ENCODE measurements at places on chromosomes 7 and 10.
A peak's percentile ranks its signal among the peaks of the same experiment; 100 is the strongest.

- no peak for DNase-seq
Observed at GRCh38 chr10:73552819-73553715, 38.1 kb downstream of the USP54 start.

- no peak for DNase-seq
Observed at GRCh38 chr7:8380130-8380529, 53.3 kb upstream of the NXPH1 start.

DNA sequence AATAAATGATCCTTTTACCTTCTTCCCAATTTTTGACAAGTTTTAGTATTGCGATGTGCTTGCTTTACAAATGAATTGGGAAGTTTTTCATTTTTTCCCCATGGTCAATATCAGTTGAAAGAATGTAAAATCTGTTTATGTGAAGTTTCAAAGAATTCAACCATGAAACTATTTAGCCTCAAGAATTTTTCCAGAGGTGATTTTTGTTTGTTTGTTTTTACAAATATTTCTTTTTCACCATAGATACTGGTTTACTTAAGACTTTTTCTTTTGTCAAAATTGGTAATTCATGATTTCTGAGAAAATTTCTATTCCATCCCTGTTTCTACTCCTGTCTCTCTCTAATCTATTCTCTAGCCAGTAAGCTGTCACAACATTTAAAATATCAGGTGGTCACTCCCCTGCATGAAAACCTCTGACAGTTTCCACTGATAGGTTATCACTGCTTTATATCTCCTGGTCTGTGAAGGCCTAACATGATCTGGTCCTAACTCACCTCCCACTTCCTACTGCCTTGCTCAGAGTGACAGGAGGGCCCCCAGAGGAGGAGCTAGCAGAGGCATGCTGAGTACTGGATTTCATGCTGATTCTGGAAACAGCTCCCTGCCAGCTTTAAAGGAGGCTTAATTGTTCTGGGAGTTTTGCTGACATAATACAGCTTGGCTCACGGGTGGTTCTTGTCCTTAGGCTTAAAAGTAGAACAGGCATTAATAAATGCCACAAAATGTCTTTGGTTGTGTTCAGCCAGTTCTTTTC is 7.6 kb upstream of the ARMS2 start:
- DNase-seq: no peak

DNA sequence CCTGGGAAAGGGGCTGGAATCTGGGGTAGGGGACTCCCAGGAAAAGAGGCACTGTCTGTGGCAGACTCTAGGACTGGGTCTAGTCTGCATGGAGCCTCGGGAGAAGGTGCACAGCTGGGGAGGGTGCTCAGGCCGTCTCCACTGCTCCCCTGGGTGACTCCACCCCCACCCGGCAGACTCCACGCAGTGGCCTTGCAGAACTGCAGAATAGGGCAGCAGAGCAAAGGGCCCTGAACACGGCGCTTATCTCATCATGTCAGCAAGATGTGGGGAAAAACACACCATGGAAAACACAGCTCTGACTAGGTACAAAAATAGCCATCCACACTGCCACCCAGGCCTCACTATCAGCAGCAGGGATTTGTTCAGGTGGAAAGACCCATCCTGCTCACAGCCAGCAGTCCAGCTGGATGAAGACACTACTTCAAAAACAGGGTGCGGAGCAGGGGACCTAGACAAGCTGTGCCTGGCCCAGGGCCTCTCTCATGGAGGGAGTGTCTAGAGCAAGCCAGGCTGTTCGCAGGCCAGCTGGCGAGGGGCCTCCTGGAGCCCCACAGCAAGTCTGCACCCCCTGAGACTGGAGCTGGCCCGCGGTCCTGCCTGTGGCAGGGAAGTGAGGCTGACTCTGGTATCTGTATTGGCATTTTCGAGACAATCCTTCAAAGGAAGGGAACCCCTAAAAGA is 11.7 kb downstream of the MAT1A start:
- no peak for DNase-seq

DNA sequence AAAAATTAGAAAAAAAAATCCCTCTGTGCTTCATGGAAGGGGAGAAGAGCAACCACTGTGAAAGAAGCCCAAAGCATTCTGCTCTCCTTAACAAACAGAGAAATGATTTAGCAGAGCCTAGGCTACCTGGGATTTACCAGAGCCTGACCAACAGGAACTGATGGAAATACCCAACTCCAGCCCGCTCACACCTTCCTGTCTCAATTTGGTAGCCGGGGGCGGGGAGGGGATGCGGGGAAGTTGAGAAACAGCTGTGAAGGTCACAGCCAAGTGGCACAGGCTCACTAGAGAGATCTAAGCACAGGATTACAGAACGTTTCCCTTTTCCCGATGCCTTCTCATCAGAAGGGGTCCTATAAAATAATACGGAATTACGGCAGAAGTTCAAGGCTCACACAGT is 17.6 kb downstream of the RSU1 start:
- DNase-seq: no peak

DNA sequence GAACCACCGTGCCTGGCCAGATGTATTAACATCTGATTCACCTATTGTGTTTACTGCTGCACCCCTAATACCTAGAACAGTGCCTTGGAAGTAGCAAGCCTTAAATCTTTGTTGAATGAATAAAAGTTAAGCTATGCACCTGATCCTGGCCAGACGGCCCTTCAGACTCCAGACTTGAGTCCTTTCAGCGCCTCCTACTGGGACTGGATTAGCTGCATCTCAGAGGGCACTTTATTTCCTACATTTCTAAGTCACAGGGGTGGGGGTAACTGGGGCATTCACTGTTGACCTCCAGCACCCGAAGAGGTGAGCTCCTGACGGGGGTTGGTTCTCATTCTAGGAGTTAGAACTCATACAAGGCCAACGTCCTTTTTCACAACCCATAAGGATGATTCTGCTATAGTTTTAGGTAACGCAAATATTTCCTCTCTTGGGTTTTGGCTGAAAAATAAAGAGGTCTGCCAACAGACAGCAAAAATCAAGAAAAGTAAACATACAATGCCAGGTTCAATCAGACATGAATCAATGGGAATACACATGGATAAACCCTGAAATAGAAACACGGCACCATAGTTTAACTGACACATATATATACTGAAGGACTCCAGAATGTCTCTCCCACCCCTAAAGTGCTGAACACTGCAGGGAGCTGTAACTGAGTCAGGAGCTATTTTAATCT is 48.0 kb upstream of the DLG5 start:
- no peak for DNase-seq

GRCh38 chr10:14770927-14771326 is 3.8 kb downstream of the FAM107B start:
- DNase-seq: no peak

- no peak for DNase-seq
Observed at GRCh38 chr10:84460520-84460919, 132.1 kb downstream of the CCSER2 start.

GRCh38 chr10:89857431-89858042 is 156.1 kb downstream of the KIF20B start:
- DNase-seq: no peak

GRCh38 chr7:45082031-45082830 is 6.5 kb downstream of the NACAD start:
- no peak for DNase-seq

DNA sequence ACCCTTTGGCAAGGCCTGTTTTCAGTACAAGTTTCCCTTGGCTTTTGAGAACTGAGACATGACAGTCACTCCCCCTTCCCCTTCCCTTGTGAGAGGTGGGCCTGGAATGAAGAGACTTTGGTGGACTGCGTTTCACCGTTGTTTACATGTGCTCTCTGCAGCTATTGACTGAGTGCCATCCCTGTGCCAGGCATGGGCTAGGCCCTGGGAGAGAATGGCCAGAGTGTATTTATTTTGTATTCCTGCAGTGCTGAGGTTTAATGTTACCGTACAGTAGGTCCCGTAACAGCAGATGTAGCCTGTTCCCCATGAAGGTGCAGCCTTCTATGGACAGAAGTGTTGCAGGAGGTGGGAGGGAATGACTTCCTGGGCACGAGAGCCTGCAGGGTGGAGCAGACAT is 50.0 kb downstream of the TACR2 start:
- DNase-seq: no peak

- DNase-seq: no peak
Observed at GRCh38 chr7:151009327-151010036, 14.8 kb downstream of the ATG9B start.

- peak; percentile 40 for DNase-seq
Observed at GRCh38 chr7:158973440-158973839, 117.1 kb downstream of the DYNC2I1 start.

GRCh38 chr7:127629268-127629854 is 11.4 kb upstream of the PAX4 start:
- DNase-seq: peak; percentile 19

DNA sequence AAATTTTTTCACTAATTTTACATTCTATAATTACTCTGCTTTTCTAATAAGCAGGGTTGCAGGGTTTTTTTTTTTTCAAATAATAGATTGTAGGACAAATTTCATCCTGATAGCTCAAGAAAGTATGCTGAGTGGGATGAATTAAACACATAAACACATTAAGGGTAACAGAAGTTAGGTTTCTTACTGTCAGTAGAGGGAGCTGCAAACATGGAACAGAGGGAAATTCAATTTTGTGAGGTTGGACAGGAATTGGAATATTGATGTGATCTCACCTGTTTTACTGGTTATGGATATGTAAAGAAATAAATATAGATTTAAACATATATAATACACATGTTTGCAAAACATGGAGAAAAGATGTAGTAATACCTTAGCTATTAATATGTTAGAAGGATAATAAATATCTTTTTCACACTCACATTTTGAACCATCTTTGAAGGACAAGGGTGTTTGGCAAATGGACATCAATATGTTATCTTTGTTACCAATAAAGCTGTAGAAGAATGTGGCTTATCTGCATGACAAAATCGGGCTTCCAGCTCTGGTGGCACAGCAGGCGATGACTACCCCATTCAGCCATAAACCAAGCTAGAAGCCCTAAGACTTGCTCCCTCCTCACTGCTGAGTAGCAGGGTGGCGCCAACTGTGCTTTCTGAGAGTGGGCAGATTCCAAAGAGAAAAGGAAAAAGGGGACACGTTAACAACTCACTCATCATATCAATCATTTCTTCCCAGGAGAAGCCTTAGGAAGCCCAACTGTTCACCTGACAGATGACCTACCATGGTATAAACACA is 1257.4 kb downstream of the GATA3 start:
- DNase-seq: no peak

DNA sequence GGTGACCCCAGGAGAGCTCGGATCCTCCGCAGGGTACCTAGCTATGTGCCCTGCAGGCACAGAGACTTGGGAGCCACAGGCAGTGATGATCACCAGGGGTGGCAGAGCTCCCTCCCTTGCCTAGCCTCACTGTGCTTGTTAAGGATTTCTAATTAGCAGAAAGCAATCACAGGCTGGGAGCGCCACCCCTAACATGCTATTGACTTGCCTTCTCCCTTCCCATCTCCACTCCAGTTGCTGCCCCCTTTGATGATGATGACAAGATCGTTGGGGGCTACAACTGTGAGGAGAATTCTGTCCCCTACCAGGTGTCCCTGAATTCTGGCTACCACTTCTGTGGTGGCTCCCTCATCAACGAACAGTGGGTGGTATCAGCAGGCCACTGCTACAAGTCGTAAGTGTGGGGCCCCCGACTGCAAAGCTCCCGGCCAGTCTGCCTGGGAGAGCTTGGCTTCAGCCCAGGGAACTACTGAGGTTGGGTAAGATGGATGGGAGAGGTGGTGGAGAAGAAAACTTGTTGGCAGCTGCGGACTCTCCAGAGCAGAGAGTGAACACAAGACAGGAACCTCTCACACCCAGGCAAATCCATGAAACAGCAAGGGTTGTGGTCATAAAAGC is 1.2 kb downstream of the PRSS1 start:
- no peak for DNase-seq

- no peak for DNase-seq
Observed at GRCh38 chr7:158237672-158238335, 349.8 kb downstream of the PTPRN2 start.

- DNase-seq: no peak
Observed at GRCh38 chr7:44157116-44158080, 16.3 kb upstream of the MYL7 start.

DNA sequence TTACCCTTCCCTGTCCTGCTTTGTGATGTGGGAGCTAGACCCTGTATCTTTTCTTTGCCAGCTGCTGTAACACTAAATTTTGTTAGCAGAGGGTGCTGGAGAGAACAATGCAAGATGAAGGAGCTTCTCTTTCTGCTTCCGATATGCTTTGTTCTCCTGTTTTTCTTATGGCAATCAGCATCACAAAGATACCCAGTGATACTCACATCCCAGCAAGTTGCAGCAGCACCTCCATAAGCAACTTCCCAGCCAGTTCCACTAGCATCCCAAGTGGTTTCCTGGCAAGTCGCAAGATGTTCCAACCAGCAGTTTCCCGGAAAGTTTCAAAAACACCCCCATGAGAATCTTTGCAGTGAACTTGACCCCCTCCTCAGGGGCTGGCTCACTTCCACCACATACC is 148.6 kb downstream of the IMMP2L start:
- DNase-seq: no peak

DNA sequence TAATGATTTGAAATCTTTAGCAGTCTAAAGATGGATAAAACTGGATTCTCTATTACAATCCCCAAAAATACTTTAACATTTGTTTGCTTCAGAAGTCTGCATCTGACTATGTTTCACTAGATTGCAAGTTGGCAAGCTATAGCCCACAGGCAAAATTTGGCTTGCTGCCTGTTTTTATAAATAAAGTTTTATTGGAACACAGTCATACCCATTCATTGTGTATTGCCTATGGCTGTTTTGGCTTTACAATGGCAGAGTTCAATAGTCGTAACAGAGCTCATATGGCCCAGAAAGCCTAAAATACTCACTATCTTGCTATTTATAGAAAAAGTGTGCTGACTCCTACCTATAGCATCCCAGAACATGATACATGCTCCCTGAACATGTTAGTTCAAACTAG is 89.0 kb upstream of the GPR141 start:
- DNase-seq: no peak

DNA sequence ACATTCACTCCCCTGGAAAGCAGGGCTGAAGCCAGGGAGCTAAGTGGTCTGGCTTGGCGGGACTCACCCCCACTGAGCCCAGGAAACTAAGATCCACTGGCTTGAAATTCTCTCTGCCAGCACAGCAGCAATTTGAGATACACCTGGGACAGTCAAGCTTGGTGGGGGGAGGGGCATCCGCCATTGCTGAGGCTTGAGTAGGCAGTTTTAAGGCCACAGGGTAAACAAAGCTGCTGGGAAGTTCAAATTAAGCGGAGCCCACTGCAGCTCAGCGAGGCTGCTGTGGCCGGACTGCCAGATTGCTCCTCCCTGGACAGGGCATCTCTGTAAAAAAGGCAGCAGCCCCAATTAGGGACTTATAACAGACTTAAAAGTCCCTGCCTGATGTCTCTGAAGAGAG is 108.2 kb upstream of the FAM13C start:
- DNase-seq: no peak

GRCh38 chr7:6442114-6442513 is 5.6 kb downstream of the DAGLB start:
- no peak for DNase-seq
